ENCODE measurements at places on chromosomes 4 and X. TPM values are rescaled to one million over a fixed set of nuclear protein-coding genes. Genes with fewer than 3 reads are reported as not detected.

GRCh38 chr4:88746206-88746605, 48.6 kb upstream of the NAP1L5 start:
- H3K36me3 ChIP-seq: peaks cover 74% of the 10 kb centered on the region
- H3K4me1 ChIP-seq: peaks cover 29% of the 10 kb centered on the region
- DNase-seq: no peak
- no peak overlapping the region for H3K4me3 ChIP-seq
- H3K27me3 ChIP-seq: no peaks in the 10 kb centered on the region

DNA sequence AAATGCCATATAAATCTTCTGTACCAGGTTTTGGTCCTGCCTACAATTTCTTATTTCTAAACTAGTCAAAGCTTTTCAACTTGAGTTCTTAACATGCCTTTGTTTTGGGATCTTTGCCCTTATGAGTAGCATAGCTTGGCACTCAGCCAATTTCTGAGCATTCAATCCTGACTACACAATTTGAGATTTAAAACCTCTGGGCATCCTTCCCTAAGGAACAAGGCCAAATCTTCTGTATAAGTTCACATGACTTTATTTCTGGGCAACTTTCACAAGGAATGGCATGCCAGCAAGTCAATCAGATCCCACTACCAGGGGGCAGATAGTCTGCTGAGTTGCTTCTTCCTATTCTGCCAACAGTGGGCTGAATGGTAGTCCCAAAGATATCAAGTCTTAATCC, 254.2 kb downstream of the ADAMTS3 start:
- no peaks in the 10 kb centered on the region for H3K36me3 ChIP-seq
- H3K27ac ChIP-seq: no peak overlapping the region
- no peaks in the 10 kb centered on the region for H3K27me3 ChIP-seq
- H3K4me1 ChIP-seq: peaks cover 36% of the 10 kb centered on the region

GRCh38 chr4:38315286-38315685, 348.7 kb upstream of the KLF3 start:
- H3K4me3 ChIP-seq: no peak overlapping the region
- H3K4me1 ChIP-seq: peaks cover 29% of the 10 kb centered on the region
- no peaks in the 10 kb centered on the region for H3K27me3 ChIP-seq
- H3K27ac ChIP-seq: no peak overlapping the region

STAG2 gene
- 29.3 TPM for total RNA-seq

PSAPL1 gene
- total RNA-seq: not detected

TRIM60 gene
- not detected for total RNA-seq

FAM9C gene
- not detected for total RNA-seq

ZRSR2 gene
- total RNA-seq: 7.8 TPM
